ENCODE measurements at places on chromosomes 5 and 9.

- DNase-seq = no peak
Observed at GRCh38 chr5:16066810-16067209, 112.8 kb downstream of the MARCHF11 start.

GRCh38 chr5:95959888-95960666, 1.6 kb downstream of the ELL2 start:
- peak; percentile 59 for DNase-seq

DNA sequence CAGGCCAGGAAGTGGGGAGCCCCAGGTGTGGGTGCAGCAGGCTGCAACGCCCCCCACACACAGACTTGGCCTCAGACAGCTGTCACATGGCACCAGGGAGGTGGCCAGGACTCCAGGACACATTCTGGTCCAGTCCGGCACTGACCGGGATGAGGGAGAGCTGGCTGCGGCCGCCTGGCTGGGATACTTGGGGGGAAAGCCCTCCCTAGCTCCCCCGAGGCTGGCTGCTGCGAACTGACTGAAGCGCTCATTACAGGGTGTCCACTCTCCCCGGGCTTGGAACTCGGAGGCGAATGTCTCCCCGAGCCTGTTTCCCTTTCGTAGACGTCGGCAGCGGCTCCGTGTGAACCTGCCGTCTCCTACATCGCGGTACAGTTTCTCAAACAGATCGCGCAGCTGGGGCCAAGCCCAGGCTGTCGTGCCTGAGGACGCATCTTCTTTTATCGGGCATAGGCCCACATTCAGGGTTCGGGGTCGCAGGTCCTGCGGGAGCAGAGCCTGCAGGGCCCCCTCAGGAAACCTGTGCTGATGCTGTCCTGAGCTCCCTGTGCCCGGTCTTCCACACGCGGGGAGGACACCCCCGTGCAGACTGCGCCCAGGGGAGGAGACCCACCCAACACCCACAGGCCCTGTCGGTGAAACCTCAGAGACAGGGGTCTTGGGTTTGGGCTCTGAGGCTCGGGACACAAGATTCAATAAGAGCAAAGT, 19.8 kb downstream of the NACC2 start:
- no peak for DNase-seq

- DNase-seq = no peak
Observed at GRCh38 chr9:127208416-127208815, 56.2 kb upstream of the GARNL3 start.

DNA sequence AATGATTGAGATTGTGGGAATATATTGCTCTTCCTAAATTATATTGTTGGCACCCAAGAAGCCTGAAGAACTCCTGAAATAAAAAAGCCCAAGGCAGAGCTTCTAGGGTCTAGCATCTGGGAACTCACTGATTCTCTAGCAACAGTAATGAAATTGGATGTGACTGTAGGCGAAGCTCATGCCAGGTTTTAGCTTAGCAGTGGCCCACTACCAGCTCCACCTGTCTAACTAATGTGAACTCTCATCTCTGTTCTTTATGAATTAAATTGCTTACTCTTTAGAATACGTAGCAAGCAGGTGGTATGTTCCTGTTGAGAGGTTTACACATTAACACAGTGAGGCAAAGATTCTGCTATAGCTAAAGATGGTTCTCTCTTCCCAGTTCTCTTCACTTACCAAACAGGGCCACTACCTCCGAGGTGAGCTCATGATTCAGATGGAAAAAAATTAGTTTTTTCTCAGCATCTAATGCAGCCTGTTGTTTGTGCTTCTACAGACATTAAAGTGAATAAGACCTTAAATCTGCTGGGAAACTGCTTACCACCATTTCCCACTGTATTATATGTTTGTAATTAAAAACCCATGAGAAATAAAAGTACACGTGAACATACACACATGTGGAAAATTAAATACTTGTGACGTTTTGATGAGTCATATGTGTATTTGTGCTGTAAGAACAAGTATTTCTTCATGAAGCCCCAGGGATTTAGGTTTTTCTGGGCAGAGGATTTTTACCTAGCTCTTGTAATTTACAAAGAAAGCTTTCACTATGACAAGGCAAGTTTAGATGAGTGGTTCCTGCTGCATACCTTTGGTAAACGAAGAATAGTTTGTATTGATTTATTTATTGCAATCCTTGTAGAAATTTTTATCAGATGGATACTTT, 360.1 kb downstream of the KDM4C start:
- DNase-seq = peak; percentile 84

DNA sequence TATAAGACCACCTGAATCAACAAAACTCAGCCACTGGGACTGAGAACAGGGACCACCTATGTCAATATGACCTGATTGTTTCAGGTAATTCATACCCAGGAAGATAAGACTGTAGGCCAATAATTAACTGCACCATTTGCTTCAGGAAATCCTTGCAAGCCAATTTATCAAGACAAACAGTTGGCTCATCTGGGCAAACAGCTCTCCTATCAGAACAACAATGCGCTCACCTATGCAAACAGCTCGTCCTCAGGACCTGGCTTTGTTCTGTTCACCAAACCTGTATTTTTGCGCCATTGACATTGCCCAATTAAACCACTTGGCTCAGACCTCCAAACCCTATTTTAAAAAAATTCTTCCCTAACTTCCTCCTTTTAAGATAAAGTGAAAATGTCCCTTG, 92.3 kb upstream of the MARCHF11 start:
- no peak for DNase-seq

DNA sequence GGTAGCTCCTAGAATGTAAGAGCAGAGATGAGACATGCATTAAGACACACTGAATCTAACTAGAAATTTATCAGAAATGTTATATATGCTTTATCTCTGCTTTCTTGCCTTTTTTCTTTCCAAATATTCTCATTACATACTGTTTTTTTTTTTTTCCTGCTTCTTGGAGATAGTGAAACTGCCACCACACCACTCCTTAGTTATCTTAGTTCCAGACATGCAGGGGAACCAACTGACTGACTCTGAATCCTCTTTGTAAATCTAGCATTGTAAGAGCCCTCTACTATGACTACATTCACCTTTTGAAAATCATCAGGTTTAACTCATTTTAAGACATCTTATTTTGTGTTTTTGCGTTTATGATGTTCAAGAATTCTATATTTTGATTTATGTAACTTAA, 181.3 kb upstream of the ST8SIA4 start:
- no peak for DNase-seq
